ENCODE measurements at places on chromosomes 6 and 20.
A peak's percentile ranks its signal among the peaks of the same experiment; 100 is the strongest.

DNA sequence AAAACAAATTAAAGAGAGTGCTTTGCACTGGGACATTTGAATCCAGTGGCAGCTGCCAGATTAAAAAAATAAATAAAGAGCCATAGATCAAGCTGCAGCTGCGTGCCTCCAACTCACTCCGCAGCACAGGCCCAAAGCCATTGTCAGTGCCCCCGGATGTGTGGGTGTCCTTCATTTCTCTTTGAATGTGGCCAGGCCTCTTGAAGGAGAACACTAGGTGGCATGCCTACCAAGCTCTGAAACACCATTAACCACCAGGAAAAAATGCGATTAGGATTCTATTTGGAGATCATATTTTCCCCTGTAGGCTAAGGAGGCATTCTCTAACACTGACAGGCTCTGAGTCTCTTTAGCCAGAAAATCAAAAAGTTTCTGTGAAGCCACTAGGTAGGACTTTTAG is 549.8 kb downstream of the PRKN start:
- no peak for DNase-seq

GRCh38 chr6:35294308-35294945 is 3.2 kb upstream of the DEF6 start:
- DNase-seq = no peak

DNA sequence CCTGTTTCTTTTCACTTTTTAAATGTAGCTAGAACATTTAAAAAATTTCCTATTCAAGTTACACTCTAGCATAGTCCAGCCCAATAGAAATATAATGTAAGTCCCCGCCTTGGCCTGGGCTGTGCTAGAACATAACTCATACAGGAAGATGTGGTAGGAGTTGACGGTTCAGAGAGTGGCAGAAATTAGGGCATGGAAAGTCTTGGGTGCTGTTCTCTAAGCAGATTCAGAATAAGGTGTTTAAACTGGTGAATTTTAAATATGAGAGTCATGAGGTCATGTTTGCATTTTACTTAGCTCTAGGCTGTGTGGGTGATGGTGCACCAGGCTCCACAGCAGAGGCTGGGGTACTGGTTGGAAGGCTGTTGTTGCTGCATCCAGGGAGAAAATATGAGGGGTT is 256.5 kb downstream of the FARS2 start:
- peak; percentile 41 for DNase-seq

DNA sequence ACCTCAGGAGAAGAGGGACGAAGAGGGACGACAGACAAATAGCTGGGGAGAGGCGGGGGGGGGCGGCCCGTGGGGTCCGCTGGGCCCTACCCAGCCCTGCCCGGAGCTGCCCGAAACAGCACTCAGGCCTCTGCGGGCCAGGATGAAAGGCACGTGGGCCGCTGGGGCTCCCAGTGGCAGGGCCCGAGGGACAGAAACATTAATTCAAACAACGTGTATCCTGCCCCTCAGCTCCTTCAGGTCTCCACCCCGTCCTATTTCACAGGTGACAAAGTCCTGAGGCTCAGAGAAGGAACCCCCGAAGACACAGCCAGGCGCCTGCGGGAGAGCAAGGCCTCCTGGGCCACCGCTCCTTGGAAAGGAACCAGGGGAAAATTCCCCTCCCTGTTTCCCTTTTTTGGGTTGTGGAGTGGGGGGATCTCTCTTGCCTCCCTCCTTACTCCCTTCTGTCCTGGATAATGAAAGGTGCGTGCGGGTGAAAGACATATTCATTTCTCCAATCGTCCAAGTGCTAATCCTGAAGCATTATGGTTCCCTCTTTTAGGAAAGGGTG is 93.3 kb downstream of the RNASET2 start:
- DNase-seq = no peak

DNA sequence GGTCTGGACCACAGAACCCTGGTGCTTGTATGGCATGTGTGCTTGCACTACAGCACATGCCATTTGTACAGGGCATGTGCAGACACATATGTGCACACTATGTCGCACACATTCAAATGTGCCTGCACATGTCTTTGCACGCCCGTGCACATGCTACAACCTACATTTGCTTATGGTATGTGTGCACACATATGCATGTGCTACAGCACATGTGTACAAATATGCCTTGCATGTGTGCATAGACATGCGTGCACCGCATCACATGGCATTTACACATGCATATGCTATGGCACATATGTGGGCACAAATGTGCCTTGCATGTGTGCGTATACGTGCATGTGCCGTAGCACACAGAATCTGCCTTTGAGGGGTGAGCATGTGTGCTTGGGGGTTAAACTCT is 90.5 kb downstream of the DHX35 start:
- no peak for DNase-seq

DNA sequence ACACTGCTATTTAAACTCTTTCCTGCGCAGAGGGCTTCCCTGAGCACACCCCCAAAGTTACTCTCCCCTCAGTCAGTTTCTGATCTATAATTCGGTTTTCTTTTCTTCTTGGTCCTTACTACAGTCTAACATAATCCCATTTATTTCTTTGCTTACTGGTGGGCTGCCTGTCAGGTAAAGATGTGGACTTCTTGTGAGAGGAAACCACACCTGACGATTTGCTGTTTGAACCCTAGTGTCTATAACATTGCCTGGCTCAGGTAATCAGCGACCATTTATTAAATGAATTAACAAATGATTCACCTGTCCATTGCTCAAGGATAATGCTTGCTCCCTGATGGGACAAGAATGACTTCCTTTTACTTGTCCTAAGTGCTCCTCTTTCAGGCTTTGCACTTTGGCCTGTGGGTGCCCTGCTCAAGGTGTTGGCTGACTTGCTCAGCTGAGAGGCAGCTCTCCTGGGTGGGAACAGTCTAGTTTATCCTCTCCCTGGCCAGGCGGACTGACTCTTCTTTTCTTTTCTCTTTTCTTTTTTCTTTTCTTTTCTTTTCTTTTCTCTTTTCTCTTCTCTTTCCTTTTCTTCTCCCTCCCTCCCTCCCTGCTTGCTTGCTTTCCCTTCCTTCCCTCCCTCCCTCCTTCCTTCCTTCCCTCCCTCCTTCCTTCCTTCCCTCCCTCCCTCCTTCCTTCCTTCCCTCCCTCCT is 233.1 kb downstream of the BCAS1 start:
- DNase-seq = no peak
